ENCODE measurements at places on chromosomes 3 and 15.

DNA sequence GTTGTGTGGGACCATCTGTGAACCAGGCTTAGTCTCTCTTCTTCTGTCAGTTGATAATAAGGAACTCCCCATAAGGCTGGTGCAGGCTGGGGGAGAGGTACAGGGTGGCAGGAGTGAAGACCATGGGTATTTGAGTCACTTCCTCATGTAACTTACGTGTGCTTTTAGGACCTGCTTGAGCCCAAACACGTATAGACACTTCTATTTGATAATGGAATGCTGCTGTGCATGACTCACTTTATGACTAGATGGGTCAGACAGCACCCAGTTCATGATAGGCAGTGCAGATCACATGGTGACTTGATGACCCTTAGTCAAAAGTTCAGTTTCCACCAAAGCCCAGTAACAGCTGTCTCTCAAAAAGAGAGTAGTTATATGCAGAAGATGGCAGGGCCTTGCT lies 490.9 kb downstream of the ZBBX start:
- no peak for DNase-seq

GRCh38 chr3:112736805-112737566 lies 96.0 kb upstream of the CCDC80 start:
- DNase-seq, result no peak

GRCh38 chr3:56055951-56056350 lies 412.3 kb downstream of the ERC2 start:
- no peak for DNase-seq

DNA sequence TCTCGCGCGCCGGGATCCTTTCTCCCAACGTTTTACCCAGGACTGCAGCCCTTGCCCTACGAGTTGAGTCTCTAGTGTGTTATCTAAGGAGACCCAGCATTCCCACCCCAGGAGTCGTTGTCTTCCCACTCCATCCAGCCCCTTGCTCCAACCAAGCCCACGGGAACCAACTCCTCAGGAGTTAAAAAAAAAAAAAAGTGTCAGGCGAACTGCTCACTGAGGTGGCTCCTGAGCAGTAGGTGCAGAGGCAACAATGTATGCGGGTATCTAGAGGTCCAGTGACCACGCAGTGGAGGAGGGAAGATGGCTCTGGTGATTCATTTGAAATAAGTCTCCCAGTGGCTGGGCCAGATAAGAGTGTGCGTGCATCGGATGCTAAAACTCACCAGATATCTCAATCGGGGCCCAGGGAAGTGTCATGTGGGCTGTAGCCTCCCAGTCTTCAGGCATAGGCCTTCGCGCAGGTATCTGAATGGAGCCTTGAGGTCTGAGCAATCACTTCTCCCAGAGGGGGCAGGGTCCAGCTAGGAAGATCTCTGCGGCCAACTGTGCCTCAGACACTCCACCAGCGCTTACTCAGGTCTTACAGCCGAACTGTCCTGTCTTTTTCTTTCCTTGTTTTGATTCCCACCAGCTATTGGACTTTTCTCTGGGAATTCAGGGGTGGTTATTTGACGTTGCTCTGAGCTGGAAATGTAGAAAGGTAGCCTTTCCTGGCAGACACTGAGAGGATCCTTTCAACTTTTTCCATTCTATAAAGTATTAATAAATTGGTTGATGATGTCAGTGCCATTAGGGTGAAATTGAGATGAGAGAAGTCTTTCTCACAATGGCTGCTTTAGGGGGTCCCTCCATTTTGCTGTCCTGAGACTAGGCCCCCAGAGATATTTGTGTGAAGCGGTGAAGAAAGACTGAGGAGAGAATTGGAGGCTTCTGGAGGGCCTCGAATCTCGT lies 21.0 kb downstream of the ZIC4 start:
- no peak for DNase-seq

- DNase-seq, result no peak
Measured at GRCh38 chr15:60421544-60421943, 23.8 kb upstream of the ANXA2 start.

GRCh38 chr3:188339410-188340295 lies 185.7 kb downstream of the LPP start:
- DNase-seq, result peak; percentile 79

- no peak for DNase-seq
Measured at GRCh38 chr3:23219552-23219951, 16.4 kb downstream of the UBE2E2 start.

GRCh38 chr3:177960722-177961121 lies 575.5 kb upstream of the KCNMB2 start:
- no peak for DNase-seq

GRCh38 chr3:61053781-61054496 lies 197.3 kb downstream of the FHIT start:
- DNase-seq, result no peak

- no peak for DNase-seq
Measured at GRCh38 chr3:119311081-119311925, 17.1 kb downstream of the ARHGAP31 start.

- no peak for DNase-seq
Measured at GRCh38 chr3:155661760-155662159, 83.1 kb downstream of the PLCH1 start.

GRCh38 chr15:33680336-33680735 lies 288.0 kb upstream of the CHRM5 start:
- no peak for DNase-seq

DNA sequence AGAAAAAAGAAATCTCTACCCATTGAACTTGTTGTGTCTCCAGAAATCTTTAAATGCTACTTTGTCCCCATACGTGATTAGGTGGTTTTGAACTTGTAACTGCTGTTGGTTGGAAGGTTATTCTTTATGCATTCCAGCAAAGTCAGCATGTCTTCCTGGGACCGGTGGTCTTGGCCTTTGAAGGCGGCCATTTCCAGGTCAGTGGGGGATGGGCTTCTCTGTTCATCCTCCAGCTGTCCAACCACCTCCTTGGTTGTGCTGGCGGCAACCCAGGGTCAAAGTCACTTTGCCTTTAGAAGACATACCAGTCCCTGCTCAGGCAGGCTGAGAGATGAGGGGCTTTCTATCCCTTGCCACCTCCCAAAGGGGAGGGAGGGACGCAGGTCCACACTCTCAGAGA lies 37.9 kb upstream of the ARL8B start:
- DNase-seq, result peak; percentile 44

- DNase-seq, result no peak
Measured at GRCh38 chr3:149216193-149216869, 5.3 kb downstream of the CP start.

GRCh38 chr15:52164631-52165265 lies 26.4 kb downstream of the GNB5 start:
- peak; percentile 2 for DNase-seq

DNA sequence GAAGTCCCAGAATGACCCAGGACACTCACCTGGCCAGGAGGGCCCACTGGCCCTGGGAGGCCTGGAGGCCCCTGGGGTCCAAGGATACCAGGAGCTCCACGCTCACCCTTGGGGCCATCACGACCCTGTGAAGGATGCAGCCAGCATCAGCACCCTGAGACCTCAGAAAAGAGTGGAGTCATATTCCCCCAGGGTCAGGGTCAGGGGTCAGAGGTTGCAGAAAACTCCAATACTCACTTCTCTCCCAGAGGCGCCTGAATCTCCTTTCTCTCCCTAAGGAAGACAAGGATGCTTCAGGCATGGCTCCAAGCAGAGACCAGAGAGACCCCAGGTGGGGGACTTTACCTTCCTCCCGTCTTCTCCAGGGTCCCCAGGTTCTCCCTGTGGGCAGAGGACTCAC lies 13.1 kb upstream of the UCN2 start:
- DNase-seq, result no peak

GRCh38 chr3:193782276-193782647 lies 189.3 kb downstream of the OPA1 start:
- DNase-seq, result no peak

DNA sequence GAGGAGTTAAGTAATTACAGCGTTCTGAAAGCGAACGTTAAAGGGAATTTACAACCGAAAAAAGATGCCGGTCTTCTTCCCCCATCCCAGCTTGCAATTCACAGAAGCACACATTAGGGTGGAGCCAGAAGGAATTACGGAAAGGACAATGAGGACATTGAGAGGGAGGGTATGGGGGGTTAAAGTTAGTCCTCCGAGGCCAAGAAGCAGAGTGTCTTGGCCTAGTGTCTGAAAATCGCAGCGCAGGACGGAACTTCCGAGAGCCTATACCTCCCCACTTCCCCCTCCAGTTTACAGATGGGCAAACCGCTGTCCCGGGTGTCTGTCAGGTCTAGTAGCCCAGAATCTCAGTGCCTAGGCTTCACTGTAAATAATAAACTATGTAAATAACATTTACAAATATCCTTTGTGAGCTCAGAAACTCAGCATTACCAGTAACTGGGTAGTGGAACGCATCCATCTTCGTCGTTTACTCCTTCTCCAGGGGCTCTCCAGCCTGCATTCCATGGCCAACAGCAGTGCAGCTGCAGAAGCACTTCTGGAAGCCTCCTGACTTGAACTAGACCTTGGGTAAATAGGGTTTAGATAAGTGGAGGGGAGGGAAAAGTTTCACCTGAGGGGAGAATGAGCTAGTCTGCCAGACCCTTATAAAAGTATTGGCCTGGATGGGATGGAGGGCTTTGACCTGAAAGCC lies 922 bp downstream of the ADPRH start:
- DNase-seq, result no peak

GRCh38 chr3:29694331-29694730 lies 413.5 kb downstream of the RBMS3 start:
- DNase-seq, result no peak

DNA sequence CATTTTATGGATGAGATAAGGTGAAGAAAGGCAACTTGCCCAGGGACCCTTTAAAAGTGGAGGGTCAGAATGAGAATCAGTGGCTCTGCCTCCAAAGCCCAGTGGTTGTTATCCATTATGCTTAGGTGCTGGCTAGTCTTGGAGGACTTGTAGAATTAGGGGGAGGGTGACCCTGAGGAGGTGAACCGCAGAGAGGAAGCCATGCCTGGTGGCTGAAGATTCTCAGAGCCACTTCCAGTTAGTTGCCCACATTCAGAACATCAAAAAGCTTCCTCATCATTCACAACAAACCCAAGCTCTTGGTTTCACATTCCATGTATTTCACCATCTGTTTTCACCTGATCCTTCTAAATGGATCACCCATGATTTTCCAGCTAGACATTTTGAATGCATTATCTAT lies 11.2 kb downstream of the EBLN2 start:
- no peak for DNase-seq
